ENCODE measurements at places on chromosomes 2 and 18.

DNA sequence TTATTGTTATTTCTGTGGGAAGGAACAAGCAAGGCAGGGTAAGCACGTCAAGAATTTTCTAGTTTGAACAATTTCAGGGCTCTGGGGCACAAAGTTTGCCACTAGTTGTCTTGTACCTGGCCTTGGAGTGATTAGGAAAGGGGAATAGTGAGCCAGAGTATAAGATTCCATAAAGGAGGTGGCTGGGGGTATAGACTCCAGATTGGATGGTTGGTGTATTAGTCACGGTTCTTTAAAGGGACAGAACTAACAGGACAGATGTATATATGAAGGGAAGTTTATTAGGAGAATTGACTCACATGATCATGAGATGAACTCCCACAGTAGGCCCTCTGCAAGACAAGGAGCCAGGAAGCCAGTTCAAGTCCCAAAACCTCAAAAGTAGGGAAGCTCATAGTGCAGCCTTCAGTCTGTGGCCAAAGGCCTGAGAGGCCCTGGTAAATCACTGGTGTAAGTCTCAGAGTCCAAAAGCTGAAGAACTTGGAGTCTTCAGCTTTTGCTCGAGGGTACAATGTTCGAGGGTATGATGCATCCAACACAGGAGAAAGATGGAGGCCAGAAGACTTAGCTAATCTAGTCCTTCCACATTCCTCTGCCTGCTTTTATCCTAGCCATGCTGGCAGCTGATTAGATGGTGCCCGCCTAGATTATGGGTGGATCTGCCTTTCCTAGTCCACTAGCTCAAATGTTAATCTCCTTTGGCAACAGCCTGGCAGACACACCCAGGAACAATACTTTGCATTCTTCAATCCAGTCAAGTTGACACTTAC is 31.5 kb upstream of the PTPRM start:
- DNase-seq, result no peak

DNA sequence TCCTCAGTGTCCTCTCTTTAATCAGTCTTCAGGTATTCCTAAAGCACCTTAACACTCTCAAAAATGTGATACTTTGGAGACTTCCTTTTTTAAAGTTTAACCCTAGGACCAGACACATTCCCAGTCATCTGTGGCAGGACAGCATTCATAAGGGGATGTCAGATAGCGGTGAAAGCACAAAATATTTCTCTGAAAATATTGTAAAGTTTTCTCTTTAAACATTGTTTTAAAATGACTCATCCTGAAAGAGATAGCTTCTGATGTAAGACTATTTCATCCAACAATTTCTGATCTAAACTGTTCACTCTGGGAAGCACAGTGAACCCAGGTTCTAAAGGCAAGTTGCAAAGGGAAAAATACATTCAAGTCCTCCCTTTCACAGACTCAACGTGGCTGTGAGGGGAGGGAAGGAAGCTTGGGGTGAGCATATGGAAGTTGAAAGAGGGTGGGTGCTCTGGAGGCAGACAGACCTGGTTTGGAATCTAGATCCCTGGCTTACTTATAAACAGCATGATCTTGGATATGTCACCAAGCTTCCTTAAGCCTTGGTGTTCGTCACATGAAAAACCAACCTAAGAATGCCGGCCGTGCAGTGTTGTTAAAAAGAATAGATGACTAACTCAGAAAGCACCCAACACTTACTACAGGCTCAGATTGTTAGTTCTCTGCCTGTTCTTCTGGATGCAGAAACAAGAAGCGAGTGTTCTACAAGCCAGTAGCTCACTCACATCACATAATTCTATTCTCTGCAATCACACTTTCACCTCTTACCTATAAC is 12.1 kb downstream of the GALNT14 start:
- no peak for DNase-seq

DNA sequence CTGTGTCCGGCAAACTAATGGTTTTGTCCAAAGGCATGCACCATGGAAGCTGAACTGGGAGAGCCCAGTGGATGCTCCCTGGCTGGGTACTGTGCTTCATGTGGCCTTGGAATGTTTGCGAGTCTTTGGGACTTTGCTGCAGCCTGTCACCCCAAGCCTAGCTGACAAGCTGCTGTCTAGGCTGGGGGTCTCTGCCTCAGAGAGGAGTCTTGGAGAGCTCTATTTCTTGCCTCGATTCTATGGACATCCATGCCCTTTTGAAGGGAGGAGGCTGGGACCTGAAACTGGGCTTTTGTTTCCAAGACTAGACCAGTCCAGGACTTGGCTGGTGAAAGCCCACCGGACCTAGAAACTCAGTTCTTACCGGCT is 1.7 kb downstream of the MARS2 start:
- DNase-seq, result no peak

DNA sequence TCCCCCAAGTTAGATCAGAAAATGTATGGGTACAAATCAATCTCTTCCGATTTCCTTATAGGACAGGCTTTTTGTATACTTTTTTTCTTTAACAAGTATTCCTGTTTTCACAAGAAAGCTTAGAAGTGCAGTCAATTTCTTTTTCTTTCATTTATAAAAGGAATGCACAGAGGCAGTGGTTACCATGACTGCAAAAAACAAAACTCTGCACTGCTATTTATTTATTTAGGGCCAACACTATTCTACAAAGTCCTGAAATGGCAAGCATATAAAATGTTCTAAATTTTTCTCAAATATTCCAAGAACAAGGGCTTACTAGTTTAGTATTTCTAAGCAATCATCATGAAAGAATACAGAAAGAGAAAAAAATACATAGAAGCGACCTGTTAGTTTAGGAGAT is 22.2 kb downstream of the ATAD2B start:
- no peak for DNase-seq

DNA sequence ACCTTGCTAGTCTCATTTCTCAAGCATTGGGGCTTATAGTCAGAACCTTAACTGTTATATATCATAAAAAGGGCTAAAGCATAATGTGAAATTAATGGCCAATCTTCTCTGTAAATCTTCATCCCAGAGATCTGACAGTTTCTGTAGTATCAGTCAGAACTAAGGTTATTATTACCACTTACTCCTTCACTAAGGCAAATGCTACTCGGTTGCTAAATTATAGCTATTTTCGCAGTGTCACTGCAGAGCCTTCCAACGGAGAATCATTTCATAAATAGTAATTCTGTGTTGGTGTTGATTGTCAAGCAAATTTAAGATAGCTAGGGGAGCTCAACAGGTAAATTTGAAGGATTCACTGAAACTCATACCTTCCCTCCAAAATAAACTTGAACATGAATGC is 258.0 kb downstream of the METTL4 start:
- no peak for DNase-seq

DNA sequence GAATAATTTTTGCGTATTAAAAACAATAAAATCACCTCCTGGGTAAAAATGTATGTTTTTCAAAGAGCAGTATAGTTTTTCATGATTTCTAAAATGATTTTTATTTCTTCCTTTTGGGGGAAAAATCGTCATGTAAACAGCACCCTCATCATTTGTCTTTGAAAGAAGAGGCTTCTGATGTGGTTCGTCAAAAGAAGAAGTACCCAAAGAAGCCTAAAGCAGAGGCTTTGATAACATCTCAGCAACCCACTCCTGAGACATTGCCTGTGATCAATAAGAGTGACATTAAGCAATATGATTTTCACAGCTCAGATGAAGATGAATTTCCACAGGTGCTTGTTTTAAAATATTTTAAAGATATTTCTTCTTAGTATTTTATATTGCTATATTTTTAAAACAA is 110.2 kb upstream of the KIF5C start:
- DNase-seq, result no peak

DNA sequence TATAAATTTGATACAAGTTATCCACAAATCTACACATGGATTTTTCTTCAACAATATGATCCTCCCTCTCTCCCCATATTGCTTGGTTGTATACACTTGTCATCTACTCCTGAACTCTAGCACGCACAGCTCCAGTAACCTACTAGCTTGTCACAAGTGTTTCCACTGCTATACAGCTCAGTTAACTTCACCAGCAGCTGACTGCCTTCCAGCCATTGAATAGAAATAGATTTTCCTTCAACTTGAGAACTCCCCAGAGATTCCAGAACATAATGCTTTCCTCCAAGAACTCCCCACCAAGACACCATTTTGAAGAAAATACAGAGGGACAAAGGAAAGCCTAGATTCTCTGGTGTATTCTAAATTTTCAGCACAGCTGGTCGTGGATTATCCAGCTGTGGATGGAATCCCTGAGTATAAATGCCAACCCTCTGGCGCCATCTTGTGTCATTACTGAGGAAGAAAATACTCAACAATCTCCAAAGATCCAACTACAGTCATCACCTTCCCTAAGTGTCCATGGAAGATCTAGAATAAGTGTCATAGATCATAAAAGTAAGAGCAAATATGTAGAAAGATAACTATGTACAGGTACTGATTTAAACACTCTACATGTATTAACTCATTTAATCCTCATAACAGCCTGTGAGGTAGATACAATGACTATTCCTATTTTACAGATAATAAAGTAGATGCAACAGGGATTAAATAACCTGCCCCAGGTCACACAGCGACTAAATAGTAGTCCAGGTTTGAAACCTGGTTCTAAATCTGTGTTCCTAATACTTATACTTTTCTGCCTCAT is 156.7 kb downstream of the ARHGAP28 start:
- no peak for DNase-seq

DNA sequence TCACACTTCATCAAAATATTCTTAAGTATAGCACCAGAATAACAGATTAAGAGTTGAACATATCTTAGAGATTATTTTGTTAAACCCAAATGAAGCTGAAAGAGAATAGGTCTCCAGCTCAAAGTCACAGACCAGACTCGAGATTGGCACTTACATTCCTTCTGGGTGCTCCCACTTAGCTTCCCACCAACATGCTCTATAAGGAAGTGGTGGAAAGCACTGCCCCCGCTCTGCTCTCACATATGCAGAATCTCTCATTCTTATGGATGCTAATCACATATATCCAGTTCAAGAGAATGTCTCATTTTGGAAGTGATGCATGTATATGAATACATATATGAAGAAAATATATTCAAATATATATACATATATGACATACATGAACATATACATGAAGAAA is 71.5 kb upstream of the CD226 start:
- DNase-seq, result no peak

DNA sequence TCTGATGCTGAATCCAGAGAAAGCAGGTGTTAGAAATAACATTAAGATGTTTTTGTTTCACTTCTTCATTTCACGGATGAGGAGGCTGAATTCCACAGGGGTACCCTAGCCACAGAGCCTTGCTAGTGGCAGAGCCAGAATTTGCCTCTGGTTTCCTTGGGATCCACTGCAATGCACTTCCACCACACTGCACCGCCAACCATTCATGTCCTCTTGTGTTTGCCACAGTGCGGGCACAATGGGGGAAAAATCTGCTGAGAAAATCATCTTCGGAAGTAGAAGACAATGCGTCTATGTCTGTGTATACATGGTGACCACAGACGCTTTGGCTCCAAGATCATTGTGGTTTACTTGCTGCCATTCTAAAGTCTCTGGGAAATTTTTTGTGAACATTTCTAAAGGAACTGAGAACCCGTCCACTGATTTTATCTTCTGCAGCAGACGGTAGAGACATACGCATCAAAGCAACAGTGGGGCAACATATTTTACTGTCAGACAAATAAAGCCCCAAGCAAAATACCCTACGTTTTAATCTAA is 14.9 kb downstream of the ICOS start:
- no peak for DNase-seq

DNA sequence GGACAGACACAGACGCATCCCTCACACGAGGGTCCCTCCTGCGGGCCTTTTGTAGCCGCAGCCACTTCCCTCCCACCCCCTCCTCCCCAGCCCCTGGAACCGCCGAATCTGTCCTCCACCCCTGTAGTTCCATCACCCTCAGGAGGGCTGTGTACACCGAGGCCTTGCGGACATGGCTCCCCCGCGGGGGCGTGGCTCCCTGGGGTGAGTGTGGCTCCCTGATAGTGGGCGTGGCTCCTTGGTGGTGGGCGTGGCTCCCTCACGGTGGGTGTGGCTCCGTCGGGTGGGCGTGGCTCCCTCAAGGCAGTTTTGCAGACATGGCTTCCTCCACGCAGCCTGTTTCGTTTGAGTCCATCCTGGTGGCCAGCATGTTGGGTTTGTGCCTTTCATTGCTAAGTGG is 420.7 kb upstream of the SALL3 start:
- DNase-seq, result no peak

DNA sequence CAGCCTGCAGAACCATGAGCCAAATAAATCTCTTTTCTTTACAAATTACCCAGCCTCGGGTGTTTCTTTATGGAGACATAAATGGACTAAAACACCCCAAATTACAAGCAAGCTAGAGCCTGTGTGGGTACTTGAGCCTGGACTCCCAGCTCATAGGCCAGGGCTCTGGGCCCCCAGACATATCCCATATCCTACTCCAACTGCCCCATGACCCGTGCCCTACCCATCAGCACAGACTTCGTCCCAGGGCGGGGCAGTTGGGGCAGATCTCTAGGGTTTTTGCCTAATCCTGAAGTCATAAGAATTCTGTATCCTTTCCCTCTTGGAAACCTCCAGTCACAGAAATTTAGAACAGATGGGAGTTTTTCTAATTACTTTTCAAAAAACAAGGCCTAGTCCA is 90.7 kb downstream of the DDX1 start:
- no peak for DNase-seq

GRCh38 chr2:157508676-157509075 is 64.8 kb upstream of the CYTIP start:
- no peak for DNase-seq

DNA sequence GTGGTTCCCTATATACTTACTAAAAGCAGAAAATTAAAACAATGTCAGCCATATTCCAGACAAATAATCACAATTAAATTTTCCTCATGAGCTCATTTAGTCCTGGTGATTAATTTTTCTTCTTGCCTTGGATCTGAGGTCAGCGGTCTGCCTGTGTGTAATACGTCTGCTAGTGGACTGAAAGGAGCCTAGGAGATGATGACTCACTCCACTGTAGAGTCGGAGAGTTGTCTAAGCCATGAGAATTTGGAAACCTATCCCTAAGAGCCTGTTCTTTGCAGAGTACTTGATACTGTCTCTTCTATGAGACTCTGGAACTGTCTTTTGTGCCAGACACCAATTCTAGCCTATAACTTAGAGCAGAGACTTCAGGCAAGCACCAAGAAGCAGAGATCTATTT is 94.2 kb upstream of the RAB27B start:
- no peak for DNase-seq

DNA sequence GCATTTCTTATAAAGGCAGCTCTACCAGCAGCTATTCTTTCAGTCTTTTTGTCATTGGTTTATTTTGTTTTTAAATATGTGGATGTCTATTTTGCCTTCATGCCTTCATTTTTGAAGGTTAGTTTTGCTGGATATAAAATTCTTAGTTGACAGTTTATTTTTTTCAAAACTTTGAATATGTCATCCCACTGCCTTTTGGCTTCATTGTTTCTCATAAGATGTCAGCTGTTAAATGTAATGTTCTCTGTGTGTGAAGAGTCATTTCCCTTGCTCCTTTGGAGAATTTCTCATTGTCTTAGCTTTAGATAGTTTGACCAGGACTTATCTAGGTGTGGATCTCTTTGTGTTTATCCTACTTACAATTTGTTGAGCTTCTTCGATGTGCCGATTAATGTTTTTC is 213.5 kb downstream of the KIAA1328 start:
- no peak for DNase-seq

DNA sequence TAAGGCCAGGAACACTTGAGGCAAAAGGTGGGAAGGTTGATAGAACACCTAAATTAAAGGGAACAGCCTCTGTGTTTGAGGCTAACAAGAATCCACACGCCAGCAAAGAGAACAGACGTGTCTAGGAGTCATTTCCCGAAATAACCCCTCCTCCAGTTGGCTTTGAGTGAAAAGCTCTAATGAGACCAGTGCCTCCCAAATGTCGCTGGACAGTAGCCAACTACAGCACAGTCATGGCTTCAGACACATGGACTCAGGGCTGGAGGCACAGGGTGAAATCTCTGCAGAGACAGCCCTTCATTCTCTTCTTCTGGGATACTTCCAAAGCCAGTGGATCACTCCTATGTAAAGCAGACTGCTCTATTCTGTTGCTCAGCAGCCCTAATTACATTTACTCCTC is 49.6 kb downstream of the SOWAHC start:
- no peak for DNase-seq
